ENCODE measurements at places on chromosomes 6 and 20. TPM values are rescaled to one million over a fixed set of nuclear protein-coding genes. Genes with fewer than 3 reads are reported as not detected.

- DNase-seq, result no peak
These were observed 121.3 kb downstream of the TRMT11 start for GRCh38 chr6:126107475-126108166.

DNA sequence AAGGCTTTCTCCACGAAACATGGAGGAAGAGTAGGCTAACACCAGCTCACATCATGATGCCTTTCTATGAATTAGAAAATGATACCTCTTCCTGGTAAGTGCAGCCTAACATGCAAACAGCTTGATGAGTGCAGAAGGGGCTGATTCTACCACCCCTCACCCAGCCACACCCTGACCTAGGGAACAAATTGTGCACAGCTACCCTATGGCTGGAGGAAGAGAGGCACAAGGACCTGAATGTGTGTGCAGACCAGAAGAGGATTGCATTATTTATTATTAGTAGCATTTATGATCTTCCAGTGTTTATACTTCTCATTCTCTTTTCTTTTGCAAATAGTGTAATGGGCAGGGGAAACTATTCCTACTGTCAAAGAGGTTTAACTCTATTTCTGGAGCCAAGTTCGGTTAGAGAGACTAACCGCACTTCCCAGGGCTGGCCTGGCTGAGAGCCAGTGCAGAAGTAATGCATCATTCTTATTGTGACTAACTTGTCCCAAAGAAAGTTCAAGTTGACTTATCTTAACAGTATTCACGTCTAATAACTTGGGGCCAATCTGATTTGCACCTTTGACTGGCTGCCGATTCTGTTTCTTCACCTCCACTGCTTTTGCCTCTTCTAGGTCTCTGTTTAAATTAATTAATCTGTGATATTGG, 237.5 kb downstream of the CD83 start:
- no peak for DNase-seq

Gene NMBR
- not detected for total RNA-seq

Gene SMPD2
- total RNA-seq, result 18.0 TPM

Gene DAAM2
- not detected for total RNA-seq

Gene ZNF831
- total RNA-seq, result 8.5 TPM
